ENCODE measurements at places on chromosomes 12 and 14. TPM values are rescaled to one million over a fixed set of nuclear protein-coding genes. Genes with fewer than 3 reads are reported as not detected.

GRCh38 chr14:79809849-79810612 lies 401.3 kb downstream of the DIO2 start:
- DNase-seq: no peak
- H3K4me1 ChIP-seq: no peaks in the 10 kb centered on the region
- H3K36me3 ChIP-seq: no peaks in the 10 kb centered on the region
- H3K27me3 ChIP-seq: no peaks in the 10 kb centered on the region
- no peak overlapping the region for H3K27ac ChIP-seq
- H3K4me3 ChIP-seq: no peak overlapping the region

DNA sequence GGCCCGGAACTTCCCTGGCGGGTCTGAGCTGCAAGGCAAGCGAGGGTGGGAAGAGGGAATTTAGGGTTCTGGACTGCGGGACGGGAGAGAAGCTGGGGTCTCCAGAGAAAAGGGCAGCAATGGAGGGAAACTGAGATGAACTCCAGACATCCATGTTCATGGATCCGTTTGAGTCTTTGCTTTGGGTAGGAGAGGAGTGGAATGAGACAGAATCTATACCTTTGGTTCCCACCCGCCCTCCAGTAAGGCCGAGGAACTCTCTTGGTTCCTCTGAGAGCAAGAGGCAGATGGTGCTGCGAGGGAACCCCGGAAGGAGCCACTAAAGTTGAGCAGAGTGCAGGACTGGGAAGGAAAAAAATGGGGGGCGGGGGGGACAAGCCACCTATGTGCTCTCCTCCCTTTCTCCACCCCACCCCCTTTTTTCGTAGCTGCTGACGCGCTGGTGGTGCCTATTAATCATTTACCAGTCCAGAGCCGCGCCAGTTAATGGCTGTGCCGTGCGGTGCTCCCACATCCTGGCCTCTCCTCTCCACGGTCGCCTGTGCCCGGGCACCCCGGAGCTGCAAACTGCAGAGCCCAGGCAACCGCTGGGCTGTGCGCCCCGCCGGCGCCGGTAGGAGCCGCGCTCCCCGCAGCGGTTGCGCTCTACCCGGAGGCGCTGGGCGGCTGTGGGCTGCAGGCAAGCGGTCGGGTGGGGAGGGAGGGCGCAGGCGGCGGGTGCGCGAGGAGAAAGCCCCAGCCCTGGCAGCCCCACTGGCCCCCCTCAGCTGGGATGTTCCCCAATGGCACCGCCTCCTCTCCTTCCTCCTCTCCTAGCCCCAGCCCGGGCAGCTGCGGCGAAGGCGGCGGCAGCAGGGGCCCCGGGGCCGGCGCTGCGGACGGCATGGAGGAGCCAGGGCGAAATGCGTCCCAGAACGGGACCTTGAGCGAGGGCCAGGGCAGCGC lies 1.2 kb downstream of the SSTR1 start:
- H3K27ac ChIP-seq: no peak overlapping the region
- no peaks in the 10 kb centered on the region for H3K36me3 ChIP-seq
- H3K27me3 ChIP-seq: peaks cover 53% of the 10 kb centered on the region
- H3K4me3 ChIP-seq: peak overlapping the region; percentile 47
- peaks cover 41% of the 10 kb centered on the region for H3K4me1 ChIP-seq
- no peak for DNase-seq

- H3K4me3 ChIP-seq: no peak overlapping the region
- H3K36me3 ChIP-seq: no peaks in the 10 kb centered on the region
- no peaks in the 10 kb centered on the region for H3K4me1 ChIP-seq
- H3K27me3 ChIP-seq: no peaks in the 10 kb centered on the region
- H3K27ac ChIP-seq: no peak overlapping the region
Observed at GRCh38 chr14:85907536-85907935, 377.6 kb downstream of the FLRT2 start.

DNA sequence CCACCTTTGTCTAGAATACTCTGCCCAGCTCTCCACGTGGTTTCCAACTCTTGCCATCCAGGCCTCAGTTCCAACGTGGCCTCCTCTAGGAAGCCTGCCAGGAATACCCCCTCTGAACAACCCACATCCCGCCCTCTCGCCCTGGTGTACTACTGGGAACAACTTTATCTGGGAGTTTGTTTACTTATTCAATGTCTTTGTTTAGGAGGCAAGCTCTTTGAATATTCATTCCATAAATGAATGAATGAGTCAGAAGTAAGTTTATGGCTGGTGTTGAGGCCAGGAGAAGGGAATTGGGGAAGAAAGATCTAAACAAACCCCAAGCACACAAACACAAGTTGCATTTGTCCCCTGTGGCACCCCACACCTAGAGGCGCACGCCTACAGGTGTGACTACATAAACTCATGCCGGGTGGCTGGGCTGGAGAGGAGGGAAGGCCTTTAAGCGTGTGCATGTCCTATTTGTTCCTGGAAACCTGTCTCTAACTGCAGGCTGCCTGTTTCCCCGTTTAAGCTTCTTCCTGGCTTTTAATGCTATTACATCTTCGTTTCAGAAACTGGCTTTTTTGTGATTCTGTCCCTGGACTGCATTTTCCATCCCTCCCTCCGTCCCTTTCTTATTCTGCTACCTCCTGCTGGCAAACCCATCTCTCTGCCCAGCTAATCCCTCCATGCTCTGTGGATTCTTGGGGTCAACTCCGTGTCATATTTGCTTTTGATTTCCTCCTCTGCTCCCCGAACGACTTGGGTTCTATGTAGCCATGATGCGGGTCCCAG lies 57.9 kb downstream of the FZD10 start:
- peaks cover 5% of the 10 kb centered on the region for H3K27me3 ChIP-seq
- no peak overlapping the region for H3K27ac ChIP-seq
- no peaks in the 10 kb centered on the region for H3K36me3 ChIP-seq
- H3K4me3 ChIP-seq: no peak overlapping the region

The MAP1LC3B2 gene
- total RNA-seq: 5.6 TPM

DNA sequence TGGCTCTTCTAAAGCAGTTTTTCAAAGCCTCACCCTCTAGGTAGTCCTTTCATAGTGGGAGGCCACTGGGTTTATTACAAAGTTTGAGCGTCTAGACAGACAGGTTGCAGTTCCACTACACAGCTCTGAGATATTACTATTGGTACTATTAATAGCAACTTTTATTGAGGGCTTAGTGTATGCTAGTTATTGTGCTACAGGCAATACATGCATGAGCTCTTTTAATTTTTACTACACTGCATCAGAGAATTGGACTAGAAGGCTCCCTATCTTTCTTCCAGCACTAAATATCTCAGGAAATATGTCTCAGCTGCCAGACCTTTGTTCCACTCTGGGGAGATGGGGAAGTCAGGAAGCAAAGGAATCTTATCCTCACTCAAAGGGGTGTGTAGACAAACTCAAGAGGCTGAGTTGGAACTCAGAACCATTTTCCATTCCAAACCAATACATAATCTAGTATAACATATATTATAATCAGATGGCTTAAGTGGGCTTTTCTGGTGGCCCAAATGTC lies 161.8 kb upstream of the SLC38A2 start:
- no peaks in the 10 kb centered on the region for H3K36me3 ChIP-seq
- no peaks in the 10 kb centered on the region for H3K27me3 ChIP-seq
- no peak overlapping the region for H3K4me3 ChIP-seq
- no peak for DNase-seq
- peaks cover 15% of the 10 kb centered on the region for H3K4me1 ChIP-seq
- no peak overlapping the region for H3K27ac ChIP-seq

The GYS2 gene
- not detected for total RNA-seq

DNA sequence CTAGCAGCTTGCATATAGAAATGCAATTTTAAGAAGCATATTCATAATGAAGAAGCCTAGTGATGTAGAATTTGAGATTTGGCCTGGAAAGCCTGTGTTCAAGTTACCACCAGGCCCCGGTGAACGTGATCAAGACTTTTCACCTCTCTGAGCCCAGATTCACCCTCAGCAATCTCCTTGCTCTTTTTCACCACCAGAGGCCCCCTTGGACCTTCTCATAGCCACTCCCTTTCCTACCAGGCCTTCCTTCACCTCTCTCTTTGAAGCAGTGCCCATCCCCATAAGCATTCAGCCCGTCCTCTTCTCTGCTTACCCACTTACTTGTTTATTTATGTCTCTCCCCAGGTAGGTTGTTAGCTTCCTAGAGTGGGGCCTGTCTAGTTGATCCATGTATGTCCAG lies 1280.9 kb downstream of the AACS start:
- H3K36me3 ChIP-seq: no peaks in the 10 kb centered on the region
- no peaks in the 10 kb centered on the region for H3K27me3 ChIP-seq
- no peaks in the 10 kb centered on the region for H3K4me1 ChIP-seq
- H3K4me3 ChIP-seq: no peak overlapping the region

The MYF6 gene
- total RNA-seq: not detected

The TTC6 gene
- 1.4 TPM for total RNA-seq

The SRP54 gene
- total RNA-seq: 59.8 TPM

The SERPINA6 gene
- total RNA-seq: not detected

The KERA gene
- not detected for total RNA-seq

The NEUROD4 gene
- total RNA-seq: not detected

DNA sequence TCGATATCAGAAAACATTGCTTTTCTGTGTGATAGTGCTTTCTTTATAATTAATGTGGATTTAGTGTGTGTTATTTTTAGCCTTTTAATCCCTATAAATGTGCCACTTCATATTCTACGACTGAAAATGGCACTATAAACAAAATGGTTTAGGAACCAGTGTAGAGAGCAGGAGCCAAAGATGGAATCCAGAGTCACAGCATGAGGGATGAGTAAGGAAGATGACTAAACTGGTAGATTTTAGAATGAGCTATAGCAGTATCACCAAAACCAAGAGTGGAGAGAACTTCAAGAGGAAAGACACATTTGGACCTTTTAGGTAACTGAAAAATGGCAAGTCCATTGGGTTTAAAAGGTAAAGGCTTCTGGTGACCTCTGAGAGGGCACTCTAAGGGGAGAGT lies 887.2 kb downstream of the NRXN3 start:
- H3K4me1 ChIP-seq: no peaks in the 10 kb centered on the region
- H3K4me3 ChIP-seq: no peak overlapping the region
- H3K36me3 ChIP-seq: no peaks in the 10 kb centered on the region
- H3K27me3 ChIP-seq: no peaks in the 10 kb centered on the region

The LYZ gene
- total RNA-seq: 3.9 TPM

The NR4A1 gene
- total RNA-seq: 585 TPM
